ENCODE measurements at places on chromosomes 2 and 18.

- DNase-seq: peak; percentile 15
These were observed 97.9 kb upstream of the NOL4 start for GRCh38 chr18:34322365-34323289.

- no peak for DNase-seq
These were observed 156.5 kb downstream of the MYO5B start for GRCh38 chr18:50038448-50038847.

- DNase-seq: no peak
These were observed 60.0 kb downstream of the MBP start for GRCh38 chr18:77072566-77072965.

GRCh38 chr2:140662504-140662903 lies 1468.3 kb downstream of the LRP1B start:
- no peak for DNase-seq

- no peak for DNase-seq
These were observed 457.9 kb downstream of the TSN start for GRCh38 chr2:122213312-122213711.

DNA sequence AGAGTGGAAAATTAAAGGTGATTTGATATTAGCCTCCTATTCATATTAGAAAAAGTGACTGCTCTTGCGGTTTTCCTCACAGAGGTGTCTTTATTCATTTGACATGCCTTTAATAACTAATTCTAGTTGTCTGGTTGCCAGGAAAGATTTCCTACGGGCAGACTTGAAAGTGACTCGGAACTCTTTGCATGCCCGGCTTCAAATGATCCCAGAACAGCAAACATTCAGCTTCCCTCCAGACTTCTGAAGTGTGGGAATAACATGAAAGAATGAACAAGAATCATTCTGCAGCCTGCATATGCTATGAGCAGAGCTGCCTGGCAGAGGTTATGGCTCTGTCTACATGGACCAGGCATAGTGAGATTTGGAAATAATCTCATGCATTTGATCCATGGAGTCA lies 89.6 kb upstream of the PKDCC start:
- no peak for DNase-seq

GRCh38 chr2:14693874-14694273 lies 61.4 kb downstream of the LRATD1 start:
- DNase-seq: no peak

- DNase-seq: peak; percentile 41
These were observed 66.6 kb downstream of the PPP4R1 start for GRCh38 chr18:9547782-9548181.

GRCh38 chr2:68282811-68283418 lies 30.6 kb upstream of the PPP3R1 start:
- peak; percentile 33 for DNase-seq

- DNase-seq: no peak
These were observed 16.7 kb upstream of the MRPL33 start for GRCh38 chr2:27754831-27755230.

DNA sequence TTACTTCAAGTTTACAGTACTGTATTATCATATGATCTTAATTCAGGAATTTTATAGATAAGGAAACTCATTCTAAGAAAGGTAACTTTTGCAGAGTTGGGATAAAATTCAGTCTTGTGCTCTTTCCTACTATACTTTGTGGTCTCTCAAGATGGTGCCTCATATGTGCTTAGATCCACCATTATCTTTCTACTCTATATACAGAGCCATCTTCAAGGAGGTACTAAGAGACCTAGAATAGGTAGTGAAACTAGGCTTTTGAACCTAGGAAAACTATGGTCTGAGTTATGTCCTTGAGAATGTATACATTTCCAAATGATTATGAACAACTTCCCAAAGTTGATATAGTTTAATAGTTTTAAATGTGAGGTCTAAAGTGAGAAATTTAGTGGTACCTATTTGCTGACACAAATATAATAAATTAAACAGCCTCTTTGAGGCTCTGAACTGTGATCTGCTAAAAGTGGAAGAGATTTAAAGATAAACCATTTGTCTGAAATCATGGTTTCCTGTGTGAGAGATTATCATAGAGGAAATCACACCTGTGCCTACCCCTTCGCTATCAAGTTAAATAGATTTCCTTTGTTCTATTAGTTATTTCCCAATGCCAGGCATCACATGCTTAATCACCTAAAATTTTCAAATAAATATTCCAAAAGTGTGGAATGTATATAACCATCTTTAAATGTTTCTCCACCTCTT lies 27.2 kb downstream of the ACAA2 start:
- no peak for DNase-seq

GRCh38 chr2:168775837-168776236 lies 26.6 kb upstream of the NOSTRIN start:
- no peak for DNase-seq

DNA sequence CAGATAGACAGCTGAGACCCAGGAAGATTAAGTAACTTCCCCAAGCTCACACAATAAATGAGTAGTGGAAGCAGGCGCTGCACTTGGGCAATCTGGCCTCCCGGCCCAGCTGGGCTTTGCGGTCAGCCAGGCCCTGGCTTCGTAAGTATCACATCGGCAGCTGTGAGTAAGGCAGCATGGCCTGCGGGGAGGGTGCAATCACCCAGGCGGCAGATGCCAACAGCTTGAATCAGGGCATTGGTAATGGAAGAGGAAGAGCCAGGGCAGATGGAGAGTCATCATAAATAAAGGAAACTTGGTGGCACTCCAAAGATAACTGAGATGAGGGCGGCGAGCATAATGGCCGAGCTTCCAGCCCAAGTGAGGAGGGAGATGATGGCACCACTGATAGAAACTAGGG lies 217.9 kb upstream of the PID1 start:
- DNase-seq: peak; percentile 66

- DNase-seq: no peak
These were observed 11.4 kb upstream of the ASPRV1 start for GRCh38 chr2:69972822-69973221.

DNA sequence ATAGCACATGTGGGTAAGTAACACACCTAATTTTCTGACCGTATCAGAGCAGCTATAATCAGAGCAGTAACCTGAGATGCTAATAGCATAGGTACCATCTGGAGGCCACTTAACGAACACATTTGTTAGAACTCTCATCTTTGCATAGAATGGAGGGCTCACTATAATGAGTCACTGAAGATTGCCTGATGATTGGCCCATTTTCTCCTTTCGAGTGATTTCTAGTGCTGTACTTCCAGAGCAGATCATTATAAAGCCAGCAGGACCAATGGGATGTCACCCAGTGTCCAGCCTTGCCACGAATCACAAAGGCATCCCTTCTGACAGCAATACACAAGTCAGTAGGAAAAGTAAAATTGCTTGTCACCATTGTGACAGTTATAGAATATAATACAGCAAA lies 81.7 kb upstream of the REV1 start:
- DNase-seq: peak; percentile 93

- no peak for DNase-seq
These were observed 7.6 kb upstream of the C18orf32 start for GRCh38 chr18:49494660-49495059.

DNA sequence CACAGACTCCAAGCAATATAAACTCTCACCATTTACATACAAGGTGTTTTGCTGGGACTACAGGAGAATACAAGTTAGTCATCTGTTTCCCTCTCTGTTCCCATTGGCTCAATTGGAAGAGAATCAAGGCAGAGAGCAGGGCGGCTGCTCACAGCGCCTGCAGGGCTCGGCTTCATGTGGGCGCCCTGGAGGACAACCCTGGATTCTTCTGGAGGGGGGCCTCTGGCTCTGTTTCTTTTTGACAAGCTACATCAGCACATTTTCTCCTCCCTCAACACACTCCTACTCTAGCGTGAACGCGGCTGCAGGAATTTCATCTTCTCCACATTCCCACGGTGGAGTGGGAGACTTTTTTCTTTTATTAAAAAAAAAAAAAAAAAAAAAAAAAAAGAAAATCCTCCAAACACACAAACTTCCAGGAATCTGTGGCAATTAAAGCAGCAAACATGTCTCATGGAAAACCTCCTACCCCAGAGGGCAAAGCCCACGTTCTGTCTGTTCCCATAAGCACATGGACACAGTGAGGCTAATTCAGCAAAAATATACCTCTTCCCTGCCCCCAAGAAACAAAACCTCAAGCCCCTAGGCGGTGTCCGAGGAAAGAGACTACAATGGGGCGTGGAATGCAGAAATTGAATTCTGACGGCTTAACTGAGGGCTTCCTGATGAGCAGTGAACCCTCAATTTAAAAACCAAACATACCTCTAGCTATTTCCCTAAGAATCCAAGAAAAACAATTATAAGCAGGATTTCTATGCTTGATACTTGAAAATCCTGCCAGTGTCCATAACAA lies 50.6 kb downstream of the PARD6G start:
- no peak for DNase-seq

DNA sequence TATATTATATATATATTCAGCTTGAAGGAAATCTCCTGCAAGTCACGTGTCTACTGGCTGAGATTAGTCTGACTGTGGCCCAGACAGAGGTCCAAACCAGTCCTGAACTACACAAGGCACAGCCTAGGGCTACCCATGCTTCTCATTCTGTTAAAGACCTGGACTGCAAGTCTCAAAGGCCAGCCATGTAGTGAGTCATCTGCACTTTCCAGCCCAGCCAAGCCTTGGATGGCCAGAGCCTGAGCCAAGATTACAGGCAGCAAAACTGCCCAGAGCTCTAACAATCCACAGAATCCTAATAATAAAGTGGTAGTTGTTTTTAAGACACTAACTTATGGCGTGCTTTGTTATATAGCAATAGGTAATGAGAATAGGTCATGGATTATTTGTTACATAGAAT lies 259.6 kb downstream of the SS18 start:
- DNase-seq: no peak

- DNase-seq: peak; percentile 37
These were observed 71.3 kb upstream of the PID1 start for GRCh38 chr2:229342376-229342775.

GRCh38 chr18:13217466-13217961 lies 1.0 kb upstream of the LDLRAD4 start:
- peak; percentile 51 for DNase-seq

GRCh38 chr2:236875906-236876505 lies 209.7 kb upstream of the COPS8 start:
- DNase-seq: no peak

GRCh38 chr2:120921457-120921856 lies 185.8 kb downstream of the GLI2 start:
- no peak for DNase-seq

GRCh38 chr18:63161761-63162195 lies 157.8 kb downstream of the BCL2 start:
- DNase-seq: no peak

- DNase-seq: peak; percentile 27
These were observed 3.5 kb upstream of the CYS1 start for GRCh38 chr2:10083692-10084211.

- DNase-seq: no peak
These were observed 11.8 kb upstream of the SULT1C3 start for GRCh38 chr2:108228006-108228405.

DNA sequence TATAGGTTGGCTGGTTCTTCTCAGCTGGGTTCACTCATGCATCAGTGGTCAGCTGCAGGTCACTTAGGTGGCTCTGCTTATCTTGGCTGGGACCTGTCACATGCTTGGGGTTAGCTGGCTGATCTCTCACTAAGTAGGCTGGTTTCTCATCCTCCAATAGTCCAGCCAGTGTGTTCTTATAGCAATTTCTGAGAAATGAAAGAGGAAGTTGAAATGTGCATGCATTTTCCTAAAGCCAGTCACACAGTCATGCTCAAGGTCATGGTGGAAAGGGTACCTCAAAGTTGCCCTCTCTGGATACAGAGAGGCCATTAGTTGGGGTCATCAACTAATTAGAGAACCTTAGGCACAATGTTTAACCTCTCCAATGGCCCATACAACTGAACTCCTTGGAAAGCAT lies 64.4 kb downstream of the KLHL29 start:
- no peak for DNase-seq

GRCh38 chr2:191675807-191676721 lies 1.9 kb upstream of the NABP1 start:
- DNase-seq: no peak

GRCh38 chr18:2976218-2977132 lies 36.5 kb downstream of the LPIN2 start:
- DNase-seq: peak; percentile 17

DNA sequence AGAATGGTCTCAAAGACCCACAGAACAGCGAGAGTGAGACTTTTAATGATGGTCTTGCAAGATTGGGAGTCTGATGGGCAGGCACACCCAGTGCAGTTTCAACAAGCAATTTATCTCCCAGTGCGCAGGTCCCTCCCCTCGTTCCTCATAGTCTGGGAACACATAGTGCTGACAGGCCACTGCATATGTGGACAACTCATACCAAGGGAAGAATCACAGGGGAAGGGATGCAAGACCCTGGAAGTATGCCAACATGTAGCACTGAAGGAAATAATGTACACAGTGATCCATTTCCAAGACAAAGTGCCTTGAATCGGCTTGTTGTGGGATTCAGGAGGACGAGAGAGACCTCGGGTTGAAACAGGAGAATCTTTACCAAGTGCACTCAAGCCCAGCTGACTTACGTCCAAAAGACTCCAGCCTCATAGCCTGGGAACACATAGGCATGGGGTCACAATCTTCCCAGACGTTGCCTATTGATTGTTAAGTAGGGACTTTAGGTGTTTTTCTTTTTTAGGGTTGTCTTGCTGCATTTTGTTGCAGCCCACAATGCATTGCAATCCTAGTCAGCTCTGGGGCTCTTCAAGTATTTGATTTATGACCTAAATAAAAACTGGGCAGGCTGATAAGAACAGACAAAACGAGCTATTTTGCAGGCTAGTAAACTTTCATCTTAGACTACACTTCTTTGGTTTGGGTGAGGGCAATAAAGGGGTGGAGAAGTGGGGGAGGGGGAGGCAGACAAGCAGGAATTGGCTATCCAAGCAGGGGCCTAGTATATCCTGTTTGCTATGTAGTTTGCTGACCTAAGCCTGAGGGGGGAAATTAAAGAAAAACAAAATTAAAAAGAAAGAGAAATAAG lies 24.7 kb upstream of the SERPINB5 start:
- no peak for DNase-seq

GRCh38 chr2:152307863-152308262 lies 27.1 kb upstream of the FMNL2 start:
- DNase-seq: peak; percentile 4

- DNase-seq: peak; percentile 30
These were observed 68.0 kb downstream of the SERPINB8 start for GRCh38 chr18:64037812-64038414.

GRCh38 chr2:150296770-150297546 lies 190.5 kb downstream of the RND3 start:
- no peak for DNase-seq

GRCh38 chr2:100067784-100068183 lies 74.6 kb downstream of the AFF3 start:
- no peak for DNase-seq

DNA sequence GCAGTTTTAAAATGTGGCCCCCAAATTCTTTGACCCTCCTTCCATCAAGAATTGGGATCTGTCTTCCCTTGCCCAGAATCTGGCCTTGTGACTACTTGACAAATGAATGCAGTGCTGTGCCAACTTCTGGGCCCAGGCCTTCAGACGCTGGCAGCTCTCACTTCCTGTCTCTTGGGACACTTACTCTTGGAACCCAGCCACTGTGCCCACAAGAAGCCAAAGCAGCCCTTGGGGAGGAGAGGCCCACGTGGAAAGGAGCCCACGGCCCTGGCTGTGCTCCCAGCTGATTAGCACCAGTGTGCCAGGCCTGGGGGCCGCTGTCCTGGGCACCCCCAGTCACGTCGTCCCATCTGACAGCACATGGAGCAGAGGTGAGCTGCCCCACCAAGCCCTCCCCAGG lies 56.6 kb downstream of the RPL37A start:
- DNase-seq: peak; percentile 18

- DNase-seq: no peak
These were observed 28.3 kb upstream of the UBE2E3 start for GRCh38 chr2:180952082-180952481.
